ENCODE measurements at places on chromosomes 2 and 18.

DNA sequence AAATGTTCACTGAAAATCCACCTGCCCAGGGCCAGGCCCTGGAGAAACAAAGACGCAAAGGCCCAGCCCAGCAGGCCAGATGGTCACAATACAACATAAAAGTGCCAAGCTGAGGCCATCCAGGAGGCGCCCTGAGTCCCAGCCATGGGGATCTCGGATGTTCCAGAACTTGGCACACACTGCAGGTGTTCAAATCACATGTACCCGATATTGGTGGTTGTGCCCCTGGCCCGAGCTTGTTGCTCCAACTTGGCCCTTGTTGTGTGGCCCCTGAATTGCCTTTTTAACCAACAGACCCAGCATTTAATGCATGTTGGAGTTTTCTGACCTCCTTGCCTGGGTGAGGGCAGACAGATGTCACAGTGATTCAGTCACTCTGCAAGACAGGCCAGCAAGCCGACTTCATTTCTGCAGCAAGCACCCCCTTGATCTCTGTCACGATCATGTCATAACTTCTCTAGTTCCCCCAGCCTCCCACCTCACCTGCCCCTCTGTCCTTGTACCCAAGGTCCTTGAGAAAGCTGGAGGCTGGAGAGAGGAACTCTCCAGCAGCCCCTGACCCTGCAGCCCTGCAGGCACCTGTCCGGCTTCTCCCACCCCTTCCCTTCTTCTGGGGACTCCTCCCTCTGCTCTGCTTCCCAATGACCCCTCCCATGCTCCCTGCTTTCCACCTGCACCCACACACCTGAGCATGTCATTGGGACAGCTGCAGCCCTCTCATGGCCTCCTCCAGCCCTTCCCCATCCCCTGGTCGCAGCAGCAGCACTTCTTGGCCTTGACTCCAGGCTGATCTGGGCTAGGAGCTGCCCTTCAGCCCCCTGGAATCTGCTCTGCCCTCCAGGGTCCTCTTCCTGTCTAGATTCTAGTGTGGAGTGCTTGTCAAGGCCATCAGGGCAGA, 9.1 kb downstream of the NGEF start:
- no peak for DNase-seq

DNA sequence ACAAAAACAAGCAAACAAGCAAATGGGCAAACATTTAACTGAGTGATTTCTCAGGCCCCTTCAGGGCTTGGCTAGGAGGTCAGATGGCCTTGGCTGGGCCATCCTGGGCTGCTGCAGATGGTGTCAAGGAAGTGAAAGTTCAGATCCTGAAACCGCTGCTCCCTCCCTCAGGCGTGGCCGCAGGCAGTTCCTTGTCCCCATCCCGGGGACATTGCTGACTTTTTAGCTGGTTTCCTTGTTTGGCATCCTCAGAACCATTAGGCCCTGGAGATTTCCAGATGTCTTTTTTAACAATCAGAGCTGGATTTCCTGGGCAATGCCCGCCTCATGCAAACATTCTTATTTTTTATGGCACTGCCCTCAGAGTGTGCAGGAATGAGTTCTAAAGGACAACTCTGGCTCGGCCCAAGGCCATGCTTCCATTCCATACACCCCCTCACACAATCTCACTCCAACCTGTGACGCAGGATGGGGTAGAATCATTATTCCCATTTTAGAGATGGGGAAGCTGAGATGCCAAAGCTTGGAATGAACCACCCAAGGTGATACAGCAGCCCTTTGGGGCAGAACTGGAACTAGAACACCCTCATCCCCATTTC, 86.1 kb upstream of the ZCCHC2 start:
- DNase-seq, result no peak

DNA sequence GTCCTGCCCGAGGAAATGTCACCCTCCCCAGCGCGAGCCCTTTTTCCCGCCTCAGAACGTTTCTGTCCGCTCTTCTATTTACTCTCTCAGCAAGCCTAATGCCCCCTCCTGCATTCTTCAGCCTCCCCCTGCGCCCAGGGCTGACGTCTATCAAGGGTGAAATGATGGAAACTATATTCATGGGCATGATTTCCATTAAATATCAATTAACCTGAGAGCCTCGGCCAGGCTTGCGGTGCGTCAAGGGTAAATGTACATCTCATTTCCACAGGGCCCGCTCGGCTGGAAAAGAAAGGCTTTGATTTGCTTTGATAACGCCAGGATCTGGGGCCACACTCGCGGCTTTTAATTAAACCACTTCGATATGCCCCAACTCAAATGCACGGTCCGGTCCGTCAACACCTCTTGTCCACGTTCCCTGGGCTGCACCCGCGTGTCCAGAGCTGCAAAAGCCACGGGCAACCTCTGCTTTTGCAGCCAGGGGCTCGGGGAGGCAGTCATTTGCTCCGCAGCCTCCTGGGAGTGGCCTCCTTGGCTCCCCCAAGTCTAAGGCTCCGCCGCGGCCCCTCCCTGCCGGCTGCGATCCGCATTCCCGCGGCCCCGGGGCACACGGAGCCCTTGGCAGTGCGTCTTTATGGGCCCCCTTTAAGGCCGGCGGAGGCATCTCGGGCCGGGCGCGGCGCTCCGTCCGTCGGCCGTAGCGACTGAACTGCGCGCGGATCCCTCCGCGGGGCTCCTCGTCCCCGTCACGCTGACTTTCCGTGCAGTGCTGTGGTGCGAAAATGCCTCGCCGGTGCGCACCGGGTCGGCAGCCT, at the start of gene HOXD8:
Gene HOXD8 (plus strand): TSS at position 724 of the 815 bp plus-strand sequence. CDS start 662 bp downstream, outside the sequence.
- DNase-seq, result peak; percentile 79

DNA sequence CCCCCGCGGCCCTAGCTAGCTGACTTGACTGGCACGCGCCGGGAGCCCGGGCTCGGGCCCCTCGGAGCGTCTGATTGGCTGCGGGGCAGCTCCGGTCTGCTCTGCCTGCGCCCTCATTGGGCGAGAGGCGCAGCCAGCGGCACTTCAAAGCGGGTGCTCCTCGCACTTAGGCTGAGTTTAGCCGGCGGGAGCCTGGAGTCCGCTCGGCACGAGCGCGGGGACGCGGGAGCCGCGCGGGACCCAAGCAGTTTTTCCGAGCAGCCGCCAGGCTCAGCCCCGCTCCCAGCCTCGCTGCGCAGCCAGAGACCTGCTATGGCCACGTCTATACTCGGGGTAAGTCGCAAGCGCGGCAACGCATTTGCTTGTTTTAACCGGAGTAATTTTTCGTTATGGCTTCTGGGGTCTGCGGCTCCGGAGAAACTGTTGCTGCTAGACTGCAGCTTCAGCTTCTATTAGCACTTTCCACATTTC, at the start of gene SP9:
Gene SP9 (plus strand): TSS at position 174 of the 471 bp plus-strand sequence. CDS start 139 bp downstream, at position 313.
- peak; percentile 40 for DNase-seq

DNA sequence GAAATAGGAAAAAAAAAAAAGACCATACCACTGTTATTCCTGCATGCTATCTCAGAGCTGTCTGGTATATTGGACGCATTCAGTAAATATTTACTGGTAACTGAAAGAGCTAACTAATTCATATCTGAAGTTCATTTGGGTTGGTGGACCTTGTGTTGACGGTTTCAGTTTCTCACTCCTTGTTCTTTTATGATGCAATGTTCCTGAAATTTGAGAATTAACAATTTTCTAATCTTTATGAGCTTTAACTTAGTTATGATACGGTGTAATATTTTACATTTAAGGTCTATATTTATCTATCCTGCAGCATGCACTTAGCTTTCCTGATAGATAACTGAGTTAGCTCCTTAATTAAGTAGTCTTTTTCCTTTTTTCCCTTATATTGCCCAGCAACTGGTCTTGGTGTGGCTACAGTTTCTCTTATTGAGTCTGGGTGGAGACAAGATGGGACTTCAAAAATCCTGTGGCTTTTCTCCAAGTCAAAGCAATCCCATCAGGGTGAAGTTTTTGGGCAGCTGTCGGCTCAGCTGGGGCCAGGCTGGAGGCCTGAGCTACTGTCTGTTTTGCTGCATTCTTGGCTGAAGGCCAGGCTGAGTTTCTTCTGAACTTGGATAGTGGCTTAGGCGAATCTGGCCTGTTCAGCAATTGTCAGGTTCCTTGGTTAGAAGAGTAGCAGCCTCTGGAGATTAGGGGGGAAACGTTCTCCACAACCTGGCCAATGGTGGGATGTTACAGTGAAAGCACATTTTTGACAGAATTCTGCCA, 78.4 kb upstream of the MEX3C start:
- DNase-seq, result no peak

DNA sequence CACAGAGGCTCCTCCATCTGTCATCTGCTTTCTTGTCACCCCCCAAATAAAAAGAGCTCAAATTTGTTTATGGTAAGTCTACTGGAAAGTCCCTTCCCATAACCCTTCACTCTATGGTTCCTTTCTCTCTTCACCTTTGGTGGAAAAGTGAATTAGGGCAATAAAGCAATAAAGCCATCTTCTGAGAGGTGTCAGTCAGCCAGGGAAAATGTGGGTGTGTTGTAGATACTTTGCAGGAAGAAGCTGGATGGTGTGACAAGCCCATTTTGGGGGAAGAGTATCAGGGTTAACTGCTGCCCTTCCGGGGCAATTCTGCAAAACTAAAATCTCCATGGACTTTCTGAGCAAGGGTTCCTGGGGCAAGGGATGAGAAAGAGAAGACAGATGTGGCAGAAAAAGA, 197.9 kb downstream of the SH3BP4 start:
- DNase-seq, result no peak

- no peak for DNase-seq
Observed at GRCh38 chr2:47041891-47042684, 113.0 kb downstream of the STPG4 start.

DNA sequence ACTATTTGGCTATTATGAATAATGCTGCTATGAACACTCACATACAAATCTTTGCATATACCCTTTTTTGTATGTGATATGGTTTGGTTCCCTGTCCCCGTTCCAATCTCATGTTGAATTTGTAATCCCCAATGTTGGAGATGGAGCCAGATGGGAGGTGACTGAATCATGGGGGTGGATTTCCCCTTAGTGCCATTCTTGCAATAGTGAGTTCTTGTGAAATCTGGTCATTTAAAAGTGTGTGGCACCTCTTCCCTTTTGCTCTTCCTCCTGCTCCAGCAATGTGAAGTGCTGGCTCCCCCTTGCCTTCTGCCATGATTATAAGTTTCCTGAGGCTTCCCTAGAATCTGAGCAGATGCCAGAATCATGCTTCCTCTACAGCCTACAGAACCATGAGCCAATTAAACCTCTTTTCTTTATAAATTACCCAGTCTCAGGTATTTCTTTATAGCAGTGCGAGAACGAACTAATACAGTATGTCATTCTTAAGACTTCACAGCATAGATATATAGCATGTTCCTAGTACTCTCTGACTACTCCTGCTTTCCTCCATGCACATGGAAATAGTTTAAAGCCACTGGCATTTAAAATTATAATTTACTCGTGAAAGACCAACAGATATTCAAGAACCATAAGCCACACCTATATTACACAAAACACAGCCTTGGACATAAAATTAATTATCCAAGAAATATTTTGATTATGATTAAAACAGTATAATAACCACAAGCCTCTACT, 75.2 kb downstream of the COBLL1 start:
- DNase-seq, result no peak

DNA sequence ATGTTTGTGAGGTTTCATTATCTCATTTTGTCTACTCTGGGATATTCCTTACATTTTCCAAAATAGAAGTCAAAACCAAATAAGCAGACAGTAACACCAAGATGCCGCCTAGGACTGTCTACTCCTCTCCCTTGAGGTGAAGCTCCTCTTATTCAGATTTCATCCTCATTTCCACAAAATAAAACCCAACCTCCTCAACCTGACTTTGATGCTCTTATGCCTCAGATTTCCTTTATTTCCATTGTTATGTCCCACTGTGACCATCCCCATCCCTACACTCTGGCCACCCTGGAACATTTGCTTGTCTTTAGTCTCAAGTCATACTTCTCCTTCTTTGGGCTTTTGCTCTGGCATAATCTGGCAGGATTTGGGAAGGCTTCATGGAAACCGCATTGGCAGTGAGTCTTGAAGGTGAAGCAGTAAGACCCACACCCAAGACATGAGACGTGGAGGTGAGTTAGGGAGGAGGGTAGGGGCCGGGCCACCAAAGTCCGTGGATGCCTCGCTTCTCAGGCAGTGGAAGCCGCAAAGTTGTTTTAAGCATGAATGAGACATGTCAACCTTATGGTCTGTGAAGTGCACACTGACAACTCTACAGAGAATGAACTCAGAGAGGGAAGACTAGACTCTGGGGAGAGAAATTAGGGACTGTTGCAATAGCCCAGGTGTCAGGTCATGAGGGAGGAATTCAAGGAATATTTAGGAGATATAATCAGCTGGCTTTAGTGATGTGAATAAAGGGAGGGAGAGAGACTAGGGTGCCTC, 63.6 kb downstream of the DDX1 start:
- no peak for DNase-seq

DNA sequence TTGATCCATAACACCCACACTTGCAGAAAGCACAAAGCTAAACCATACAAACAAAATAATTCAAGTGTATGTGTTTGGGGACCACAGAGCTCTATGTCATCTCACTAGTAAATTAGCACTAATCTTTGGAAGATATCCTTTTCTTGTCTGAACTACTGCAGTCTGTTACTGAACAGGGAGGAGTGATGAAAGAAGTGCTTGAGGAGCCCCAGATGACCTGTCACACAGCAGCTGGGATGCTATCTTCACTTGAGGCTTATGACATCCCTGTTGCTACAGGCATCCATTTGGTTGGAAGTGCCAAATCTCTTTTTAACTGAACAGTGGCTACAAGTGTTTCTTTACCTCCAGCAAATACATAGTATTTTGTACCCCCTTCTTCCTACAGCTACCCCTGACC, 386.3 kb upstream of the CHAC2 start:
- no peak for DNase-seq

DNA sequence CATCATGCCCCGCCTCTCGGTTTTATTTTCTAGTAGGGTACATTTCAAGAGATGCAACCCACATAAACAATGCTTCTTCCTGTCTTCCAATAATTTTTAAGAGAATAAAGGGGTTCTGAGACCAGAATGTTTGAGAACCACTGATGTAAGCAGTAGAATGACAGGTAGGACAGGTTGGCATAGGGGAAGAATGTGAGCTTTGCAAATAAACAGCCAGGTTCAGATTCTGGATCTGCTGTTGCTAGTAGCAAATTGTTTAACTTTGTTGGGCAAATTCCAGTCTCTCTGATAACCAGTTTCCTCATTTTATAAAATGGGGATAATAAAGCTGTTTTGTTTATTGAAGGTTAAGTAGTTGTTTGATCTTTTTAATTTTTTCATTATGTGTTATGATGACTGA, 32.8 kb downstream of the SOCS6 start:
- DNase-seq, result no peak

DNA sequence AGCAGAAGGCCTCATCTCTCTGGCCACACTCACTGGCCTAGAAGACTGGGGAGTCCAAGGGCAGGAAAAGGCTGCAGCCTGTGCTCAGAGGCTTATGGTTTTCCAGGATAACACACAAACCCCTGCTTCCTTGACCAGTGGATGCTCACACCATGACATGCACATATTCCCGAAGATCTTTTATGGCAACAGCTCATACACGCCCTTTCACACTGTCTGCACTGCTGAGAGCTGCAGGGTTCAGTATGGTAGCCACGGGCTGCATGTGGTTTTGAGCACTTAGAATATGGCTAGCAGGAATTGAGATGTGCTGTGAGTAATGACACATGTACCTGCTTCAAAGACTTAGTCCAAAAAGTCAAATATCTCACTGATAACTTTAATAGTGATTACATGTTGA, 95.8 kb downstream of the VSNL1 start:
- DNase-seq, result no peak

Measured in NCI-H748 treated with DMSO at 0.1 percent for 48 hours (cell line).